ENCODE measurements at places on chromosomes 11 and 22.

GRCh38 chr11:61027141-61027840 is 55.8 kb downstream of the CD6 start:
- no peak for DNase-seq

DNA sequence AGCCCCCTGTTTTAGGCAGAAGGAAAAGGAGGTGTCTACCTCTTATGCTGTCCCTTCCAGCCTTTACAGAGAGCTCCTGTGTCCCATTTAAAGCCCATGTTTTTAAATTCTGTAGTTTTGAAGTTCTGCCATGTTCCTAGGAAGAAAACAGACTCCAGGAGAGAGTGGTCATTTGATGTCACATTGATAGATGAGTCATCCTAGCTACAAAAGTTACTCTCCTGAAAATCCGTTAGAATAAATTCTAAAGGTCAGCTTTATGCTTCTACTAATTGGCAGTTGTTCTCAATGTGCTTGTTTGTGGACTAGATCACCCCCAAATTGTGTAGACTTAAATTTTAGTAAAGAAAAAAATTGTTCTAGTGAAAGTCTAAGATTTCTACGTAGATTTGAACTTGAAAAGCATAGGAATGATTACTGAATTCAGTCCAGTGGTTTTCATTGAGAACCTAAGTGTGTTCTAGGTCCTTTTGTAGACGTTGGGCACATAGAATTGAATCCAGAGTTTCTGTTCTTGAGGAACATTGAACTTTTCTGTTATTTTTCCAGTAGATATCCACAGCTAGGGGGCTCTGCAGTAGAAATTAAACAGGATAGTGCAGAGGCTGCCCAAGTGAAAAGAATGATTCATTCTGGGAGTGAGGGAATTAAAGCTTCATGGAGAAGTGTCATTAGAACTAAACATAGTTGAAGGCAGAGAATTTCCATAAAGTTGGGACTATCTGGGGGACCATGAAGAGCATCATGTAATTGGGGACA is 140.6 kb upstream of the RASSF10 start:
- no peak for DNase-seq

DNA sequence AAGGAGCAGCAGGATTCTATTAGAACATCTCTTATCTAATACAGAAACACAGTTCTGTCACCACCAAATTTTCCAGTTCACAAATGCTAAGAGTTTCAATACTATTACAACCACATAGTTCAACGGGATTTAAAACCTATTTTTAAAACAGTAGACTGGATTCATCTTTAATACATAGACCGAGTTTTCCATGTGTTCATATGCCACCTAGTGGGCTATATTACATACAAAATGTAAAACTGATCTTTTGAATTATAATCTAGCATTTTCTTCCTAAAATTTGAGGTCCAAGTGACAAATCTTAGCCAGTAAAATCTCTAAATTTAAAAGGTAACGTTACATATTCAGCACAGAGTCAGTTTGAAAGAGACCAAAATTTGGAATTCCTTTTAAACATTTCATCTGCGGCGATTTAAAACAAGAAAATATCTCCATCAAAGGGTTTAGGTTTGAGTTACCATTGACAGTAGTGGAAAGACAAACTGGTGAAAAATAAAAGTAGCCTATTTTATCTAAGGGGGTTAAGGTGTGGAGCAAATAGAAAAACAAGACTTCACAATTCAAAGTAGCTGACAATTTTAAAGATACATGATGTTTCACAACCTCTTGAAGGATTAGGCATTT is 269.3 kb upstream of the MPPED2 start:
- DNase-seq = no peak

DNA sequence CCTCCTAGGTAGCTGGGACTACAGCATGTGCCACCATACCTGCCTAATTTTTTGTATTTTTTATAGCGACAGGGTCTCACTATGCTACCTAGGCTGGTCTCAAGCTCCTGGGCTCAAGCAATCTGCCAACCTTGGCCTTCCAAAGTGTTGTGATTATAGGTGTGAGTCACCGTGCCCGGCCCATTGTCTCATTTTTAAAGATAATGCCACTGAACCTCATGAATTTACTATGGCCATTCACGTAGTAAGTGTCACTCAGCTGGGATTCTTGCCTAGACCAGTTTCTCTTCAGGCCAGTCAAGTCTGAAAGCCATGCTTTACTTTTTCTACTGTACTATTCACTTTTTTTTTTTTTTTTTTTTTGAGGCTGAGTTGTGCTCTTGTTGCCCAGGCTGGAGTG is 22.4 kb downstream of the DEPDC5 start:
- DNase-seq = no peak

DNA sequence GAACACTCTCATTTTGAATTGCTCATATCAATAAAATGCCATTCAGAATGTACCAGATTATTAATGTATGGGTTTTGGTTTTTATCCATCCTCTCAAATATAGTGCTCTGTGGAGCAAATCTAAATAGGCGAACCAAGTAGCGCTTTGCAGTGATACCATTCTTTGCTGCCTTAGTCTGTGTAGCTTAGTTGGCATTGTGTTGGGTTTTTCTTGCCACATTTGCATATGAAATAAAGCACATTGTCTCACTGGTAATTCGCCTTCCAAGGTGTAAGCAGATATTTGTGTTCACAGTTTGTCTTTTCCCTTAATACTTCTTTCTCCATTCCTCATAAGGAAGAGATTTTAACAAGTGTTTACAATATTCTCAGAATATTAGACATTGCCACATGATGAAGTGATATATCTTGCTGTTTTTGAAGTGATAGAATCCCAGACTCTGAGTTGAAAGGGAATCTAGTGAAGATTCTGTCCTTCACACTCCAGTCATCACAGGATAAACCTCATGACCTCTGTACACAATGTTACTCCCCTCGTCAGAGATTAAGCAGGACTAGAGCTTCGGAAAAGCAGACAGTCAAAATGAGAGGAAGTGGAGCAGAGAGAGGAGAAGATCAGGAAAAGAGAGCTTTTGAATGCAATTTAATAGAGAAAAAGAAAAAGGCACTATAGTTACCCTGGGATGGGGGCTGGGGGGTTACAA is 16.5 kb downstream of the C11orf91 start:
- no peak for DNase-seq

Data from DMS79 treated with DMSO at 0.1 percent for 48 hours (cell line).